CD4-positive, alpha-beta T cell treated with Interferon gamma for 1 hour (primary cell): ENCODE measurements at places on chromosomes 7 and 10.

- no peak for DNase-seq
These were observed 8.8 kb upstream of the GRB10 start for GRCh38 chr7:50791363-50791937.

DNA sequence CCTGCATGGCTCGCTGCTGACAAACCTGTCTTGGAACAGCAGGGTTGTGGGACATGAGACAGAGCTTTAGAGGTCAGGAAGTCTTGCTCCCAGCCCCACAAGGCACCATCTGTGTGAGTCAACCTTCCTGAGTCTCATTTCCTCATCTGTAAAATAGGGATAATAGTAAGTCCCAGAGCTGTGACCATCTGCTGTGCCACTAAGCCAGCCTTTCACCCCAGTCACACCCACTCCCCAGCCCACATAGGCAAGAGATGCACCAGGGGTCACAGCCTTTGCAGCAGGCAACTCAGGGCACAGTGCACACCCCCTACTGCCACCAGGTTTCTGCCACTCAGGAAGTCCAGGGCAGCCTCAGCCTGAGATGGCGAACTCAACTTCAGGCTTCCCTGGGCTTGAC is 29.4 kb upstream of the CDH23 start:
- peak; percentile 27 for DNase-seq

DNA sequence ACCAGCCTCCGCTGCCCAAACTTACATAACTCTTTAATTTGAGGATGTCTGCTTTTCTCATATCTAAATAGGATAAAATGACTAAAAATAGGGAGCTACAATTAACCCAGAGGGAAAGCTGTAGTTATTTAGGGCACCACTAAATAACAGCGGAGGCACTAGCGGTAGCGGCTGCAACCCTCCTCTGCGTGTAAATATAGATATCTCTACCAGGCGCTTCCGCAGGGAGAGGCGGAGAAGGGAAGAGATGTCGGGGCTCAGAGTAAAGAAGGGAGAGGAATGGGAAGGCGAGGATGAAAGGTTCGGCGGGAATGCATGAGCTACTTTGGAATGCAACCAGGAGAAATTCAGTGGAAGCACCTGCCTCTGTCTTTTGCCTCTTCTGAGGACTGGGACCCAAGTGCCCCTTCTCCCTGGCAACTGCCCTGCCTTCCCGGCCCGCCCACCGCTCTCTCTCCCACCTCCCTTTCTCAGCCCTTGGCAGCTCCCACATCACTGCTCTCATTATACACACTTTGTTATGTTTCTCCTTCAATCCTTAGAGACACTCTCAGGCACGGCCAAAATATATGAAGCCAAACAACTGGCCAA is 698.3 kb downstream of the PARD3 start:
- no peak for DNase-seq

DNA sequence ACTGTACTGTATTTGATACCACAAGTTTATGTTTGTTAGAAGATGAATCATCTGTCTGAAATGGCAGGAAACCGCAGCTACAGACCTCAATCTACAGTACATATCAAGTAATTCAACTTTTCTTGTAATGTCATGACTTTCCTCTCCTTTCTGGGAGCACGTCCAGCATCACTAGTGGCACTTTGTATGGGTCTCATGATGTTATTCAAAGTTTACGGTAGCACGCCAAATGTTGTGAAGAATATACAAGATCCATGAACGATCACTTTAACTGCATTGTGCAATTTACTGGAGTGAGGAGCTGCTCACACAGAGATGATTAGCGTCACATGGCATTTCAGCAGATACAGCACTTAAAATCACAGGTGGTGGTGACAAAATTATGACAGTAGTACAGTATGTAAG is 257.8 kb upstream of the GNAI1 start:
- DNase-seq, result no peak

GRCh38 chr7:32178677-32179366 is 108.6 kb upstream of the PDE1C start:
- no peak for DNase-seq

DNA sequence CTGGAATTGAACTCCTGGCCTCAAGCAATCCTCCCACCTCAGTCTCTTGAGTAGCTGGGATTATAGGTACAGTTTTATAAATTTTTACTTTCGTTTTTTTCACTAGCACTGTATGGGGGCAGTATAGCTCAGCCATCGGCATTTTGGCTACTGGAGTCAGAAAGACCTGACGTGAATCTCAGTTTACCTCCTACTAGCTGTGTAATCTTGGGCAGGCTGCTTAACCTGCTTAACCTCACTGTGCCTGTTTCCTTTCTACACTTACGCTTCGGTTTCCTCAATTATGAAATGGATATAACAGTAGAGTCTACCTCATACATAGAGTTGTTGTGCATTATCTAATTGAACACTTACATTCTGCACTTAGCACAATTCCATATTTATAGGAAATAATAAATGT is 16.7 kb downstream of the STN1 start:
- no peak for DNase-seq

DNA sequence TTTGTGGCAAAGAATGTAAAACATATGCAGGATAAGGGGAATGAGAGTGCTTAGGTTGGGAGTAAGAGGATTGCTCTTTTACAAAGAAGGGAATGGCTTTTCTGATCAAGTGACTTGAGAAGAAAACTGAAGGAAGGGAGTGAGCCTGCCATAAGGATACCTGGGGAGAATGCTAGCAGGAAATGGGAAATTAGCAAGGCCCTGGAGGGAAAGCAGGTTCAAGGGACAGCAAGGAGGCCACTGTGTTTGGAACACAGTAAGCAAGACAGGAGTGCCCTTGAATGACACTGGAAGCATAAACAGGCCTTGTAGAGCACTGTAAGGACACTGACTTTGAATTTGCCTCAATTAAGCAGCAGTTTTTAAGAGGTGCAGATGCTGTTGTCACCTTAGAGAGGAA is 1069.9 kb downstream of the DNAJB9 start:
- DNase-seq, result no peak

- DNase-seq, result no peak
These were observed 20.3 kb downstream of the PLAC9 start for GRCh38 chr10:80152820-80153219.

- DNase-seq, result no peak
These were observed 526.3 kb upstream of the SEMA3D start for GRCh38 chr7:85713171-85713570.

DNA sequence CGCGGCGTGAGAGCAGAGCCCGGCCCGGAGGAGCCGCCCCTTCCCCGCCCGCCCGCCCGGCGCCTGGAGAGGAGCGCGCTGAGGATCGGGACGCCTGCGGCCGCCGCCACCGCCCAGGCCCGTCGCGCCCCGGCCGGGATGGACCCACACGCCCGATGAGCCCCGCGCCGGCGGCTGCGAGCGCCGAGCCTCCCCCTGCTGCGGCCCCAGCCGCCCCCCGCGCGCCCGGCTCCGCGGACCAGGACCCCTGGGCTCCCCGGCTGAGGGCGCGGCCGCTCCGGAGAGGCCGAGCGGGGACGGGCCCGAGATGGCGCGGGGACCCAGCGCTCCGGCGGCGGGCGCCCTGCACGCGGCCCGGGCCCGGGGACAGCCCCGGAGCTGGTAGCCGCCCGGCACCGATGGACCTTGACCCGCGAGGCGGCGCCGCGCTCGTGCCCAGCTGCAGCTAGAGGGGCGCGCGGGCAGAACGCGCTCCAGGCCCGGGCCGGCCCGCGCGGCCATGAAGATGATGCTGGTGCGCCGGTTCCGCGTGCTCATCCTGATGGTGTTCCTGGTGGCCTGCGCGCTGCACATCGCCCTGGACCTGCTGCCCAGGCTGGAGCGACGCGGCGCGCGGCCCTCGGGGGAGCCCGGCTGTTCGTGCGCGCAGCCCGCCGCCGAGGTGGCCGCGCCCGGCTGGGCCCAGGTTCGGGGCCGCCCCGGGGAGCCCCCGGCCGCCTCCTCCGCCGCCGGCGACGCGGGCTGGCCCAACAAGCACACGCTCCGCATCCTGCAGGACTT is 520 bp downstream of the FAM20C start:
- no peak for DNase-seq

DNA sequence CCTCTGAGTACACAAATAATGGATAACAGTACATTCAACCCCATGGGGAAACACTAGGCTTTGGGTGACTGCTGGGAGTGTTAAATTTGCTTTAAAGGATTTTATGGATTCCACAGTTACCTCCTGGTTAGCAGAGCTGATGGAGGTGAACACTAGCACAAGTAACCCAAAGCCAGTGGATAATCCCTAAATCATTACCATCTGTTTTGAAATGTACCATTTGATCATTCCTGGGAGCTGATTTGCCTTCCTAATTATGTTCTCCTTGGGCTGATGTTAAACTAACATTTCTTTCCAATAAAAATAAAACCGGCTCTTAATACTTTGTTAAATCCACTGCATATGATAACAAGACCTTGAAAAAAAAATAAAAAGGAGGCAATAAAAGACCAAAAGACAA is 493.9 kb downstream of the PLXNA4 start:
- no peak for DNase-seq

- no peak for DNase-seq
These were observed 43.3 kb upstream of the FZD8 start for GRCh38 chr10:35685402-35685801.

DNA sequence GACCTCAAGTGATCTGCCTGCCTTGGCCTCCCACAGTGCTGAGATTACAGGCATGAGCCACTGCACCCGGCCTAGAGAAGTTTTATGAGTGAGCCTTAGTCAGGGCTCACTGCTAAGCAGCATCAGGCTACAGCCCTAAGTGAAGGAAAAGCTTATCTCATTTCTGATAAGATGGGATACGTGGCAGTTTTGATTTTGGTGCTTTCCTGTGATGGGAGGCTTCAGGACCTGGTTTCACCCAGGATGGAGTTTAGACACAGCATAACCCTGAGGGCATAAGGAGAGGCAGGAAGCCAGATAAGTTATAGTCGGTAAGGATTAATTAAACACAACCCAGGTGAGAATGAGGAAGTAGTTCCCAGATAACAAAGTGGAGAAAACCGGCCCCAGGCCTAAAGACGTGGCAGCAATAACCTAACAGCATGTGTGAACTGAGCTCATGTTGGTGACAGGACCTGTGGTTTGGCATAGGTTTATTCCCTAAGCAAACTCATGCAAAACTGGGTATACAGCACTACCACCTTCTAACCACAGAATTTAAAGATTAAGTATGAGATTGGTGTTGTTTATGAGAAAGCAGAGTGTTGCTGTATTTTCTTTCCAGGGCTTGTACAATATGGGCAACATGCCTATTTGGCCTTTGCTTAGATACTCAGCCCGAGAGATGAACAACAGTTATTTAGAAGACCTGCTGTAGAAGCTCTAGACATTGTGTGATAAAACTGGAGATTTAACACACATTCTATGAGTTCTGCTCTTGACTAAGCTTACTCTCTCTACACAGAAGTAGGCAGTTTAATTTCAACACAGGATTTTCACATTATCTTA is 119.4 kb downstream of the COL28A1 start:
- DNase-seq, result no peak

- DNase-seq, result no peak
These were observed 193.8 kb downstream of the CYP26A1 start for GRCh38 chr10:93267521-93267920.

- no peak for DNase-seq
These were observed 57.6 kb downstream of the LYZL1 start for GRCh38 chr10:29346296-29347001.

DNA sequence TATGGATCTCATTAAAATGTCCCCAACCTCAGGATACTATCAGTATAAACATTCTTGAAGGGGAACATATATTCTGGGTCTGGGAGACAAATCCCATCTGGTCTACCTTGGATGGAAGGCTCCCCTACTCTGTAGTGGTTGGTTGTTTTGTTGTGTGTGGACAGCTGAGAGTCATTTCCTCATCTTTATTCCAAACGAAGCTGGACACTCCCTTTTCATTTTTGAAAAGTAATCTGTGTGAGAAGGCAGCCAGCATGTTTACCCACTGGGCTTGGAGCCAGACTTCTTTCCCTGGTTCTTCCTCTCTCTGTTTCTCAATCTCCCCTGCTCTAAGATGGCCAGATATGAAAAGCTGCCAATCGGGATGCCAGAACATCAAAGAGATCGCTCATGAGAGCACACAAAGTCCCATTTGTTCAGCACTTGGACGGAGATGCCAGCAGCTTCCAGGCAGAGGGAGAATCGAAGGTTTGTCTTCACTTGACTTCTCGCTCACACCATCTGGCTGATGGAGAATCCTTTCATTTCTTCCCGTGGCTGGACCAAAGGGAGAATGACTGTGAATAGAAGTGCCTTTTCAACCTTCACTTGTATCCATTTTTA is 108.1 kb upstream of the AGR3 start:
- DNase-seq, result no peak

- no peak for DNase-seq
These were observed 68.5 kb downstream of the AGK start for GRCh38 chr7:141619745-141620144.

GRCh38 chr10:110872145-110872983 is 636 bp downstream of the PDCD4 start:
- peak; percentile 91 for DNase-seq

- no peak for DNase-seq
These were observed 99.0 kb upstream of the CYP26C1 start for GRCh38 chr10:92961638-92962037.

DNA sequence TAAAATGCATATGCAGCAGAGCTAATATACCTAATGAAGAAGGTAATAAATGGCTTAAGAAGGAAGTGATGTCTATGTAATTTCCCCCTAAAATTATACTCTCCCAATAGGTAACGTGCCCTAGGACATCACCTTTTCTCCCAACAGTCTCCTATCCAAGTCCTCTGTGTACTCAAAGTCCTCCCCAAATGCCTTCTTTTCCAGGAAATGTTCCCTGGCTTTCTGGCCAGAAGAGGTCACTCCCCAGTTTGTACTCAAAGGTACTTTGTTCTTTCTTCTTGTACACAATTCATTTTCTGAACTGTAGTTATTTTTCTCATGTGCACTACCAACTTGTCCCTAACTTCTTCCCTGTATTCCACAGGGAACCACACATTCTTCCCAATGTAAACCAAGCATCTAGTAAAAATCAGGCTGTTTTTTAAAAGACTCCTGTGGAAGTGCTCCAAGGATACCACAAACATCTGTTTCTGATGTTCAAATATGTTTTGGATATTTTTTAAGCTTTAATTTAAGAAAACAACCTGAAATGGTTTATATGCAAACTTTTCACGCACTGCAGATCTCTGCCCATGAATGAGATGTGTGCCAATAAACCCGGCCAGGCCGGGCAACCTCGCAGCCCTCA is 262.3 kb upstream of the KLF14 start:
- DNase-seq, result no peak

DNA sequence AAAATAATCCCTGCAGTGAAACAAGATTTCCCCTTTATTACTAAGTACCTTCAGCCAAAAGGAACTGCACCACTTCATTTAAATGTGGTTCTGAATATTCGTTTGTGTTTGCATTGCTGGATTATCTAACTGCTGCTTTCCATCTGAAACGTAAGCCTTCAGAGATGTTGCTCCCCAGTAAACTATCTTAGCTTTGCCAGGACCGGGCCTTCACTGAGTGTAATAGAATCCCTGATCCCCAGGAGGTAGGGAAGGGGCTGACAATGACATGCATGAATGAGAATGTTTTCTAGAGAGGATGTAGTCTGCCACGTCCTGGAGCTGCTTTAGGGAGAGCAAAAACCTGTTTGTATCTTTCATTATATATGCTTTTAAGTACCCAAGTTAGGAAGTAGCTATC is 19.5 kb upstream of the INSYN2A start:
- DNase-seq, result no peak
